ENCODE measurements at places on chromosomes 3 and 15.

DNA sequence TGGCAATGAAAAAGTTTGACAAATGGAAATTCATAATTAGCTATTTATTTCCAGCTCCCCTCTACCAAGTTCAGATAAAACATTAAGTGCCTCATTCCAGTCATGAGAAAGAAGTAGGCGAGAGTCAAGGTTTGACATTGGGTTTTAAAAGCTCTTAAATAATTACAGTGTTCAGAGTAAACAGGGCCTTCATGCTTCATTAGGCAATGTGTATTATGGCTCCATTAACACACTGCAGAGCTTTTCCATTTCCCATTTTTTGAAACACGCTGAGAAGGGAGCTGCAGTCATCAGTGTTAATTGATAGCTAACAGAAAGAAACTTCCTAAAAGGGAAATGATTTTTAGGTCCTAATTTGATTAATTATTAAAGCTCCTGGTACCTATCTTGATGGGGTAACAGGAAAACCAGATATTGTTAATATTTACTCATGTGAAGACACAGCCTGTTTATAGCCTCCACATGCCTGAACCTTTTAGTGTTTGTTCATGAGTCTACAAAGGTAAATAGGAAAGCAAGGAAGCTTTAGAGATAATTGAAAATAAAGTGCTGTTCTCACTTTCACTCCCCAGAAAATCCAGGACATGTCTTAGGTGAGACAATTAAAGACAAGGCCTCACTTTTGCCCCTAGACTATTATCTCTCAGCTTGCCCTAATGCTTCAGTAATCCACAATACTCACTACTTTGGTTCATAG lies 28.7 kb downstream of the SST start:
- DNase-seq, result no peak

DNA sequence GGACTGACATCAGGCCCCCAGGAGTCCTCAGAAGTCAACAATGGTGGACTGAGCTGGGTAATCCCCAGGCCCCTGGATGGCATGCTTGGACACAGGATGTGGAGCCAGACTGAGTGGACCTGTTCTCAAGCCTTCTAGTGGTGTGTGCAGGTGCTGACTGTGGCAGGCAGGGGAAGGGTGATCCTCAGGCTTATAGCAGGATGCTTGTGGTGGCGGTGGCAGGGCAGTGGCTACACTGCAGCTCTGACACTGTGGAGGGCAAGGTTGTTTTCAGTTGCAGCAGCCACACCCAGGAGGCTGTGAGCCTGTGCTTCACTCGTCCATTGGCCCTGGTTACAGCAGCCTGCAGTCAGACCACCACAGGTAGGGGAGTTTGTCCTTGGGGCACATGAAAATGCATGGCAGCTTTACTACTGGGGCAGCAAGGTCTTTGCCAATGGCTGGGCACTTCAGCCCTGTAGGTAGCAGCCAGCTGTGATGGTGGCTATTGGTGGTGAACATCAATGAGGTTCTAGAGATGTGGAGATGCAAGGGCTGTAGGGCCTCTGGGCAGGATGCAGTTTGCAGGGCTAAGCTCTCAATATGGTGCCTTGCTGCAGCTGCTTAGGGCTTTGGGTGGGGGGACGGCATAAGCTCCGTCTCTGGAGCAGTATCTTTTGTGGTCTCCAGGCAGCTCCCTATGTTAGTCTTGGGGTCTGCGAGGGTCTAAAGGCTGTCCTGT lies 17.5 kb upstream of the MYO5A start:
- DNase-seq, result no peak

DNA sequence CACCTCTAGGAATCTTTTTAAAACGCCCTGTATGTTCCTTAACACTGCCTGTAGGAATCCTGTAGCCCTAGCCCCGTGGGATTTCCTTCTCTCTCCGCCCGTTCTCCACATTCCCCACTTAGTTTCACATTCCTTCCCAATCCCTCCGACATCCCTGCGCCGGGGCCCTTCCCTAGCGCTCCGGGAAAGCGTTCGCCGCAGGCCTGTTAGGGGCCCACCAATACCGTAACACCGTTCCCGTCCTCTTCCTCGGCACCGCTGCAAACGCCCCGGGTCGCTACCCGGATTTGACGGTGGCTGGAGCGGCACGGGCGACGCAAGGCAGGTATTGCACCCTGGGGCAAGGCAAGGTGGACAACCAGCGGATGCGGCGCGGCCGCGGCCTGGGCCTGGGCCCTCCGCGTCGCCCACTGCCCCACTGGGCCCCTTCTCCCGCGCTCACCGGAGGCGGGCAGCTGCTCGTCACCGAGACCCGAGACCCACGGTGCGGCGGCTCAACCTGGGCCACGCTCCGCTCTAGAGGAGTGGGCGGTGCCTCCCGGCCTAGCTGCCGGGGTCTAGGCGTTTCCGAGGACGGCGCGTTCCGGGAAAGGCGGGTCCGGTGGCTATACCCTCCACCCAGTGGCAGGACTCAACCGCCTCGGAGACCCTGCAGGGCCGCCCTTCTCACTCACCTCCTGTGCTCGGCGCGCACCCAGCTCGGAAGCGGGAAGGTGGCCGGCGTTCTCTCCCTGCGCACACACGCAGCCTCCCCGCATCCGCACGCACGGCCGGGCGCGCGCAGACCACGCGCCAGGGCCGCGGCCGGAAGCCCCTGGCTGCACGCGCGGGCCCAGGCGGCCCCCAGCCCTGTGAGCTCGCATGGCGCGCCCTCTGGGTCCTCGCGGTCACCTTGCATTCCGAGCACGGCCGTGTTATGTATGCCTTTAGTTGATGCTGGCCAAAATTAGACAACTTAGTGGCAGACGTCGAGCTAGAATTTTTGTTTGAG lies at the start of gene B3GALNT1:
Gene B3GALNT1 (minus strand): TSS at position 789 of the 991 bp plus-strand sequence. CDS start 18,595 bp downstream, outside the sequence.
- DNase-seq, result no peak

GRCh38 chr3:12343047-12343501 lies 54.2 kb downstream of the PPARG start:
- DNase-seq, result no peak

- no peak for DNase-seq
Measured at GRCh38 chr3:59133311-59133710, 83.5 kb upstream of the CFAP20DC start.

GRCh38 chr15:101502572-101503295 lies 13.2 kb upstream of the PCSK6 start:
- no peak for DNase-seq

GRCh38 chr15:46413799-46414198 lies 779.0 kb downstream of the SQOR start:
- no peak for DNase-seq

DNA sequence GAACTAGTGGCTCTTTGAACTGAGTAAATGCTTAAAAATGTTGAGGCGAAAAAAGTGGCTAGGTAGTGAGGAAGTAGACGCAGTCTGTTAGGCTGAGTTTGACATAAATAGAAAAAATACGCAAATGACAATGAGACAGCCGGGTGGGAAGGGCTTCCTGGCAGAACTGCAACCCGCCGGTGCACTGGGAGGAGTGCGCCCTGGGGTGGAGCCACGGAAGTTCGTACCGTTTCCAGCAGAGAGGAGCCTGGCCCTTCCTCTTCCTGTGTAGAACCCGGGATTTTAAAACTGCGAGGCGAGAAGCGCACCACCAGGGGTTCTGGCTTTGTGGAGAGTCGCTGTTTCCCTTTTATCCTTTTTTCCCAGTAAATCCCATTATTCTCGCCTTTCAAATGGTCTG lies 602.6 kb downstream of the PYDC2 start:
- no peak for DNase-seq

DNA sequence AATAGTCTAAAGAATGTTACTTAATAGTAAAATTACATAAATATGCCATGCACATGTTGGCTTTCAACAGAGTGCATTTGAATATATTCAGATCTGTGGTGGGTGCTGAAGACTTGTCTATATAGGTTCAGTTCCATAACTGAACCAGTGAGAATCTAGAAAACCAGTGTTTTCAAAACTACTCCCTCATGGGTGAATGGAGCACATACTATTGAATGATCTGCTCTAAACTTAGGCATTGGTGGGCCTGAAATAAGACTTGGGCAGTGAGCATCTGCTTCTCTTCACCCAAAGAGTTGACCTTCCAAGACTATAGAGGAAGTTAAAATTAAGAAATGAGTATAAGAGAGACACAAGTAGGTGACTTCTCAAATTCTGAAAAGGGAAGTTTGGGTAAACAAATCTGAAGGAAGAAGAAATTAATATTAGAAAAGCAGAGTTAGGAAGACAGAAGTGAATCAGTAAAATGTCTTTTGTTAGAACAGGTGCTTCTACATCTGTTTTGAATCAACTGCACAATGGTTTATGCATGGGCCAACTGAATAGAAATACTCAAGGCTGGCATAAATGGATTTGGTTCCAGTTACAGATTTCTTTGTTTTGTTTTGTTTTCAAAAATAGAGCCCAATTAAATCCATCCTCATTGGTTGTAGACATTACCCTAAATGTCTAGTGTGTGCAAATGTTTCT lies 19.3 kb downstream of the ALCAM start:
- no peak for DNase-seq

DNA sequence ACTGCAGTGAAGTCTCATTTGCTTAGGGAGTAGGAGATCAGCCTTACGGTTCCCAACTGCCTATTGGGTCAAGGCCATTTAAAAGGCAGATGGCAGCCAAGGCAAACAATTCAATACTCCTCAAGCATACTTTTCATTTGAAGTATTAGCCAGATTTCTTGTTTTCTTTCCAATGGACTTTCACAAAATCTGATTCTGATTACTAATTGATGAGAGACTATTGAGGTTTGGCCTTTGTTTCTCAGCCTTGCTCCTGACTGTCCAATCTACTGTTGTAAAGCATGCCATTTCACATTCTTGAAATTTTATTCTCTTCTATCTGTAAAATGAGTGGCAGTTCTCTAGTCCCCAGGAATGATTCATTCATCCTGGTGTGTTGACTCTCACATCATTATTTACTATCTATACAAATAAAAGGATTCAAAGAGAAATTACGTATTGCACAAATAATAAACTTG lies 166.2 kb upstream of the TGFBR2 start:
- DNase-seq, result no peak

GRCh38 chr15:94700211-94700610 lies 468.9 kb downstream of the MCTP2 start:
- DNase-seq, result no peak

GRCh38 chr3:177410730-177411129 lies 213.4 kb upstream of the TBL1XR1 start:
- no peak for DNase-seq

DNA sequence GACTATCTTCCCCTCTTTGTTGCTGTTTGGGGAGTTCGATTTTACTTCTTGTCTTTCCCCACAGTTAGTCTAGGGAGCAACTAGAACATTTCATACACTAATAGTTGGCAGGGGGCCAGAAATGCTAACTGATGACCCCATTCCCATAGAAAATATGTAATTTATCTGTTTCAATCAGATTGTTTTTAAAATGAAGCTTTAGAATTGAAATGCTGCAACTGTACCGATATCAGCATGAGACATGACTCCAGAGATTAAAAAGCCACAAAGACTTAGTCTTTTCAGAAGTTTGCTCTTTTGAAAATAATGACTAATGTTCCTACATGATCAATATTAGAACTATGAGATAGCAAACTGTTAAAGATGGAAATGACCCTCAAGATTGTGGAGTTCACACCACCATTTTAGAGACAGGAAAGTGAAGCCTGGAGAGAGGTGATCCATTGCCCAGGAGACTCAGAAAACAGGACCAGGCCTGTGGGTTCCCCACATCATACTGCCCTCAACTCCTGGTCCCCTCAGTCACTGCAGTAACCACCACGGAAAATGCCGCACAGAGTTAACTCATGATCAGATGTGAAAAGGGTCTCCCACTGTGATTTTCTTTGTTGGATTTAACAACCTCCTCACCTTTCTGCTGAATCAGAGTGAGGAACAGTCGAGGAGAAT lies 130.3 kb downstream of the CHDH start:
- no peak for DNase-seq

DNA sequence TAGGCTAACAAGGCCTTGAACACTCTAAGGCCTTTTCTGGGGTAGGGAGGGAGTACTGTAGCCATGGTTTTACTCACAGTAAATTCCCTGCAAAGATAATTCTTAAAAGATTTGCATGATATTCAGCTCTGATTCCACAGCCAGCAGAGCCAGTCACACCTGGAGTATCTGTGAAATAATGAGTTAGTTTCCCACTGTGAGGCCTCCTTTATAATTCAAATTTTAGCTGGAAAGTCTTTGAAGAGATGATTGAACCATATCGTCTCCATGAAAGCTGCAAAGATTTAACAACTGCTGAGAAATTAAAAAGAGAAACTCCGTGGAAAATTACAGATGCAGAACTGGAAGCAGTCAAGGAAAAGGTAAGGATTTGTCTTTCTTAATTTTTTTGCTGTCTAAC lies 32.3 kb upstream of the DUT start:
- no peak for DNase-seq

DNA sequence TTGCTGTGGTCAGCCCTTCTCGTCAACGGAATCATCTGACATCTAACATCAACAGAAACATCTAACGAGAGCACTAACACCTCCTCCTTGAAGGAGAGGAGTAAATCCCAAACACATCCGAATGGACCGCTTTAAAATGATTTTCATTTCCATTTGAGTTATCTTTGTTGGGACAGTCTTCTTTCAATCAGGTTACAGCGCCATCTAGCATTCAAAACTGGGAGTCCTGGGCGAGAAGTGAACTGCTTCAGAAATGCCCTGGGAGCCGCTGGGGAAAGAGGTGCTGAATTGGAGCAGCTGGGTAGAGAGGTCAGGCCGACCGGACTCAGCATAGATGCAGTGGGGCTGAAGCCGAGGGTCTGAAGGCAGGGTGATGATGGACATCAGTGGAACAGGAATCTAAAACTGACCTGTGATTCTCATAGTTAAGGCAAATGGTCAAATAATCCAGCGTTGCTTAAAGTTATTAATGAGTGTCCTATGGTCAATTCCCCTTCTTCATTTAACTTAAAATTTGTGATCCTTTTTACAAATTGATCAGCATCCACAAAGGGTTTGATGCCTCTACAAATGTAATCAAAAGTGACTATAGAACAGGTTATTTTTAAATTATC lies 170.0 kb upstream of the NDN start:
- no peak for DNase-seq

- DNase-seq, result no peak
Measured at GRCh38 chr3:126026761-126027160, 57.2 kb downstream of the SLC41A3 start.

- no peak for DNase-seq
Measured at GRCh38 chr15:79878078-79878705, 18.6 kb downstream of the MTHFS start.

- no peak for DNase-seq
Measured at GRCh38 chr3:13556917-13557316, 8.0 kb downstream of the FBLN2 start.

DNA sequence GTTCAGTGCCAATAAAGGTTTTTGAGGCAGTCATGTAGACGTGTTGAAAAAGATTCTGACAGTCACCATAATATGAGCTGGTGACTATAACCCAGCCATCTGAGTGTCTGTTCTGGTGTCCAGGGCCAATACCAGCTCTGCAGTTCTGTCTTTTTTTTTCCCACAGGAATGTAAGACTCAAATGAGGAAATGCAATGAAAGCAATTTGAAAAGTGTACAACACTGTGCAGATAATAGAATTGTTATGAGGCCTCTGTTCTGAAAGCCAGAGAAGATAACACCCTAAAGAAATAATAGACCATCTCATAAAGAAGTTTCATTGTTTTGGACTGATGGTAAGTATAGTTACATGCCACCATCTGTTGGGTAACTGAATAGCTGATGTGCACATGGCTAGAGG lies 57.1 kb downstream of the CLDN1 start:
- no peak for DNase-seq

GRCh38 chr3:50293079-50293801 lies 1.0 kb upstream of the IFRD2 start:
- no peak for DNase-seq

- DNase-seq, result no peak
Measured at GRCh38 chr3:5431811-5432378, 244.4 kb downstream of the EDEM1 start.
